Heart left ventricle (tissue), 16 donors: ENCODE measurements at places on chromosomes 4 and X. TPM values are rescaled to one million over a fixed set of nuclear protein-coding genes. Genes with fewer than 3 reads are reported as not detected.

PROM1 gene
- total RNA-seq = 3.4 TPM

HERC6 gene
- 18.4 TPM for total RNA-seq

ETDB gene
- total RNA-seq = not detected

ZC4H2 gene
- total RNA-seq = 4.3 TPM

- H3K27ac ChIP-seq = no peak overlapping the region
- H3K4me3 ChIP-seq = no peak overlapping the region
- H3K27me3 ChIP-seq = no peaks in the 10 kb centered on the region
- H3K36me3 ChIP-seq = no peaks in the 10 kb centered on the region
These were observed 108.7 kb upstream of the PLS3 start for GRCh38 chrX:115452251-115452650.

DNA sequence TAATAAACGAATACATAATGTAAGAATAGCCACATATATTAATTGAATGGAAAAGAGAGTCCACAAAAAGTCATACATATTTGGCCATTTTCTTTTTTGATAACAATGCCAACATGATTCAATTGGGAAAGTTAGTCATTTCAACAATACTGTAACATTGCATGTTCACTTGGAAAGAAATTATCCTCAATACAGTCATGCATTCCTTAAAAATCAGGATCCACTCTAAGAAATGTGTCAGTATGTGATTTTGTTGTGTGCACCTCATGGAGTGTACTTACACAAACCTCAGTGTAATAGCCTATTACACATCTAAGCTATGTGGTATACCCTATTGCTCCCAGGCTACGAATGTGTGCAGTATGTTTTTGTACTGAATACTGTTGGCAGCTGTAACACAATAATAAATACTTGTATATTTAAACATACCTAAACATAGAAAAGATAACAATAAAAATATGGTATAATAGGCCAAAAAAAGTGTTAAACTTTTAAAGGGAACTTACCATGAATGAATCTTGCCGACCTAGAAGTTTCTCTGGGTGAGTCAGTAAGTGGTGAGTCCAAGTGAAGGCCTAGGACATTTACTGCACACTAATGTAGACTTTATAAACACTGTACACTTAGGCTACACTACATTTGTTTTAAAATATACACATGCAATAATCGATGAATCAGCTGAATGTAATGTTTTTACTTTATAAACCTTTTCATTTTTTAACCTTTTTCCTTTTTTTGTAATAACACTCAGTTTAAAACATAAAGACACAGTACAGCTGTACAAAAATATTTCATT is 806.8 kb downstream of the PCDH18 start:
- H3K4me1 ChIP-seq = no peaks in the 10 kb centered on the region
- H3K4me3 ChIP-seq = no peak overlapping the region
- no peak overlapping the region for H3K27ac ChIP-seq
- no peak for DNase-seq
- H3K36me3 ChIP-seq = no peaks in the 10 kb centered on the region

GRCh38 chrX:143623657-143624056 is 12.2 kb downstream of the SLITRK4 start:
- DNase-seq = no peak
- no peak overlapping the region for H3K27ac ChIP-seq
- H3K4me3 ChIP-seq = no peak overlapping the region
- no peaks in the 10 kb centered on the region for H3K4me1 ChIP-seq
- H3K27me3 ChIP-seq = no peaks in the 10 kb centered on the region
- H3K36me3 ChIP-seq = no peaks in the 10 kb centered on the region

GRCh38 chrX:133741303-133741702 is 244.1 kb downstream of the GPC3 start:
- no peak overlapping the region for H3K27ac ChIP-seq
- no peak overlapping the region for H3K4me3 ChIP-seq
- no peaks in the 10 kb centered on the region for H3K27me3 ChIP-seq
- H3K4me1 ChIP-seq = no peaks in the 10 kb centered on the region

- H3K27me3 ChIP-seq = no peaks in the 10 kb centered on the region
- no peak overlapping the region for H3K27ac ChIP-seq
- no peak overlapping the region for H3K4me3 ChIP-seq
- no peaks in the 10 kb centered on the region for H3K4me1 ChIP-seq
- H3K36me3 ChIP-seq = no peaks in the 10 kb centered on the region
These were observed 31.5 kb downstream of the CASP3 start for GRCh38 chr4:184617600-184618196.

- DNase-seq = no peak
- no peaks in the 10 kb centered on the region for H3K4me1 ChIP-seq
- no peak overlapping the region for H3K4me3 ChIP-seq
- no peak overlapping the region for H3K27ac ChIP-seq
- no peaks in the 10 kb centered on the region for H3K36me3 ChIP-seq
These were observed 59.2 kb downstream of the RGS12 start for GRCh38 chr4:3351997-3352396.

- DNase-seq = no peak
- no peak overlapping the region for H3K27ac ChIP-seq
- no peaks in the 10 kb centered on the region for H3K27me3 ChIP-seq
- H3K4me1 ChIP-seq = no peaks in the 10 kb centered on the region
- no peaks in the 10 kb centered on the region for H3K36me3 ChIP-seq
These were observed 26.0 kb downstream of the CAPN6 start for GRCh38 chrX:111244235-111244750.

DNA sequence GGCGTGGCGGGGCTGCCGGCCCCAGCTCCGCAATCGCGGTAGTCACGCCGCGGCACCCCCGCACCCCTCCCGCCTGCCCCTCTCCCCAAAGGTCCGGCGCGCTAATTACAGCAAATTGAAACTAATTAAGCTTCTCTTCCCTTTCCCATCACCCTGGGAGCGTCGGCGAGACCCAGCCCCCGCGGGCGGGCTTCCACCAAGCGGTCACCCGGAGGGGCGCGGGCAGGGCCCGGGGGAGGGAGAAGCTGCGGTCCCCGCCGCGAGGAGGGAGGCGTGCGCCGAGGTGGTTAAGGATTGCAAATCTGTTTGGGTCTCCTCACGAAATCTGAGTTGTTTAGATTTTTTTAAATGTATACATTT is 13.1 kb downstream of the ARX start:
- H3K27me3 ChIP-seq = peaks cover 80% of the 10 kb centered on the region
- no peak for DNase-seq
- no peak overlapping the region for H3K27ac ChIP-seq
- H3K4me1 ChIP-seq = no peaks in the 10 kb centered on the region
- H3K4me3 ChIP-seq = peak overlapping the region; percentile 15

DNA sequence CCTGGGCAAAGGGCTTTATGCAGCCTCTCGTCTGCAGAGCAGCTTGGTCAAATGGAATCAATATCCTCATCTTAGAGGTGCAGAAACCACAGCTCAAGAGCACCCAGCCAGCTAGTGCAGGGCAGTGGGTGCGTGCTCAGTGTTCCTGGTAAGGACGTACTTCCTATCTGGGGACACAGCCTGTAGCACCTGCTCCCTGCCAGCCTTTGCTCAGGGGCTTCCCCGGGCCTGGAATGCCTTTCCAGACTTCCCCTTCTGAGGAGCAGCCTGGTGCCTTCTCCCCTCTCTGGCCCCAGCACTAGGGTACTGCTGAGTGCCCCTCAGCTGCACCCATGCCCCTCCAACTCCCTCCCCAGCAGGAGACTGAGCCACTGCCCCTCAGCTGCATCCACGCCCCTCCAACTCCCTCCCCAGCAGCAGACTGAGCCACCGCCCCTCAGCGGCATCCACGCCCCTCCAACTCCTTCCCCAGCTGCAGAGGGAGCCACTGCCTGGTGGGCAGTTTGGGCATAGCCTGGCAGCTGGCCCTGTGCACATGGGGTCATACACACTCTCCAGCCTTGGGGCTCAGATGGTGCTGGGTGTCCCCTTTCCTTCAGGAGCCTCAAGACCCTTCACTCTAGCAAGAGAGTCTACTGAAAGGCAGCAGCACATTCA is 42.2 kb upstream of the AFAP1 start:
- no peaks in the 10 kb centered on the region for H3K36me3 ChIP-seq
- H3K27me3 ChIP-seq = no peaks in the 10 kb centered on the region
- H3K4me3 ChIP-seq = no peak overlapping the region

- H3K36me3 ChIP-seq = no peaks in the 10 kb centered on the region
- H3K4me3 ChIP-seq = no peak overlapping the region
- H3K27ac ChIP-seq = no peak overlapping the region
- H3K4me1 ChIP-seq = no peaks in the 10 kb centered on the region
These were observed 334.2 kb downstream of the TENM3 start for GRCh38 chr4:182577411-182577810.

GRCh38 chr4:33975995-33976394 is 2268.3 kb downstream of the ARAP2 start:
- H3K27ac ChIP-seq = no peak overlapping the region
- H3K4me1 ChIP-seq = no peaks in the 10 kb centered on the region
- H3K27me3 ChIP-seq = no peaks in the 10 kb centered on the region
- no peak for DNase-seq

DNA sequence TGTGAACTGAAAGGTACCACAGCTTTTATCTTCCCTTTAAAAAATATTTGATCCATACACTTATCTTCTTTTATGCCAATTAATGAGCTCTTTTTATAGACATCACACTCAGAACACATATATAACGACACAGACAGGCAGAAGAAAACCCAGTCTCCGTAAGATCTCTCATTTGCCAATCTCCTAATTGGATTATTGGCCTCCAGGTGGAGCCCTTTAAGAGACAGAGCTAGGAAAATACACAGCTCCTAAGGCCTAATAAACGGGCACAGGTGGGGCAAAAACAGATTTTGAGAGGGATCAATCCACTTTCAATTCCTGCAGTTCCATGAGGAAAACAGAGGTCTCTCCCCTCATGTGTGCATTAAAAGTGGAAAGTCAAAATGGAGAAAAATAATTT is 1495.4 kb downstream of the RPA4 start:
- H3K27ac ChIP-seq = no peak overlapping the region
- no peak for DNase-seq
- H3K4me1 ChIP-seq = no peaks in the 10 kb centered on the region
- no peak overlapping the region for H3K4me3 ChIP-seq

DNA sequence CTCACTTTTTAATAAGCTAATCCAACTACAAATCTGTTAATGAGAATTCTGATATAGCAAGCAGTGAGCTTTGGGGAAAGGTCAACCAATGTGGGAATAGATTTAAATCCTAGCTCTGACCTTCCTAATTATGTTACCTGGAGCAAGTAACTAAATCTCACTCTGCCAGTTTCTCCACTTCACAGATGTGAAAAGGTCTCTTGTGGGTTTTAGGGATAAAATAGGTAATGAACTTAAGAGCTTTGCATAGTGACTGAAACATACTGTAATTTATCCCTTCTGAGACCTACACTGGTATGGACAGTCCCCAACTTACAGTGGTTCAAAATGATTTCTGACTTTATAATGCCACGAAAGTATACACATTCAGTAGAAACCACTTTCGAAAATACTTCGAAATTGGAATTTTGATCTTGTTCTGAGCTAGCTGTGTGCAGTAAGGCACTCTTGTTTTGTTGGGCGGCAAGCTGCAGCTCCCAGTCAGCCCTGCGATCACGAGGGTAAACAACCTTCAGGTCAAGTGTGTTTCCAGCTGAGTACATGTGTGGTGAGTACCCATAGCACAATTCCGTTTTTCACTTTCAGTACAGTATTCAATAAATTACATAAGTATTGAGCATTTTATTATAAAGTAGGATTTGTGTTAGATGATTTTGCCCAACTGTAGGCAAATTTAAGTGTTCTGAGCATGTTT is 93.7 kb downstream of the ADGRL3 start:
- H3K36me3 ChIP-seq = no peaks in the 10 kb centered on the region
- no peak for DNase-seq
- H3K27ac ChIP-seq = no peak overlapping the region
- no peaks in the 10 kb centered on the region for H3K27me3 ChIP-seq

GRCh38 chr4:68011684-68012083 is 48.4 kb upstream of the TMPRSS11A start:
- no peak overlapping the region for H3K27ac ChIP-seq
- no peaks in the 10 kb centered on the region for H3K36me3 ChIP-seq

DNA sequence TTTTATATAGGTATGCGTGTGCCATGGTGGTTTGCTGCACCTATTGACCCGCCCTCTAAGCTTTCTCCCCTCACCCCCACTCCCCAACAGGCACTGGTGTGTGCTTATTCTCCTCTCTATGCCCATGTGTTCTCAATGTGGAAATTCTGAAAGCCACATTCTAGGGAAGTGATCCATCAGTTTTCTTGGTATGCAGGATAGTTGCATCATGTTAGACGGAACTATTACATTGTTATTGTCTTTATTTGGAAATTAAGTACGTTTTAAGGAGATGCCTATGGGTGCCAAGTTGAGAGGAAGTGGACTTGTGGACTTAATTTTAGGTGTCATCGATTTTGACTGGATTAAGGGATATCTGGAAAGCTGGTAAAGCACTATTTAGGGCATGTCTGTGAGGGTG is 204.6 kb downstream of the RBM46 start:
- H3K36me3 ChIP-seq = no peaks in the 10 kb centered on the region
- H3K4me1 ChIP-seq = no peaks in the 10 kb centered on the region
- no peak overlapping the region for H3K27ac ChIP-seq
- no peaks in the 10 kb centered on the region for H3K27me3 ChIP-seq
- no peak overlapping the region for H3K4me3 ChIP-seq
